ENCODE measurements at places on chromosomes 4 and X.

- no peak for DNase-seq
These were observed 103.8 kb upstream of the PPP3CA start for GRCh38 chr4:101451086-101451485.

GRCh38 chrX:52811065-52811625 lies at the start of gene XAGE5:
Gene XAGE5 (plus strand): TSS chrX:52811287. CDS start chrX:52812567, 1,280 bp downstream.
- DNase-seq = no peak

DNA sequence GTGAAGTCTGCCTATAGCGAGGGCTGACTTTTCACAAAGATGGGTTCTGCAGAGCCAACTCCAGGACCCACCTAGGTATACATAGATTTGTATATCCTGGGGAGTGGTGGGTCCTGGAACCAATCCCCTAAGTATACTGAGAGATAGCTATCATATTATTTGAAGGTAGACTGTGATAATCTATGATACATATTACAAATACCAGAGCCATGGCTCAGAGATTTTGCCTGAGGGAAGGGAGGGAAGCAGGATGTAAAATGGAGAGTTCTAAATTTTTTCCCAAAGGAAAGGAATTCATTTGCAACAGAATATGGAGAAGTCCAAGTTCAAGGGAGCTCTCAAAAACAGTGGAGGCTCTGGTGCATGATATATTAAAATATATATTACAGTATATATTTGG lies 7.2 kb downstream of the TCEAL3 start:
- DNase-seq = no peak

- DNase-seq = no peak
These were observed 36.7 kb downstream of the PJA1 start for GRCh38 chrX:69128588-69128987.

DNA sequence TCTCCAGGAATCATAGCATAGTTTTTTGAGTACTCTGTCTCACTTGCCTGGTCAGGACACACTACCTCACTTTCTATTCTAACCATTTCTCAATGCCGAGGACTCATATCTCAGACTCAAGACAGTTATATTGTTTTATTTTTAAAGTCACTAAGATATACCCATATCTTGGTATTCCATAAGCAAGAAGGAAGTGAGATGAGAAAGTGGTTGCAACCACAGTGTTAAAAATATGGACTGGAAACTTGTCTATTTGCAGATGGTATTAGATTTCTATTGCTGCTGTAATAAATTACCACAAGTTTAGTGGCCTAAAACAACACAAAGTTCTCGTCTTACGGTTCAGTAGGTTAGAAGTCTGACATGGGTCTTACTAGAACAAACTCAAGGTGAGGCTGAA lies 344.8 kb upstream of the MAGEB2 start:
- no peak for DNase-seq

All from NCI-H345 (cell line).